ENCODE measurements at places on chromosomes 6 and 20.

GRCh38 chr6:84798257-84798656 is 33.9 kb upstream of the TBX18 start:
- H3K36me3 ChIP-seq: no peaks in the 10 kb centered on the region
- no peak overlapping the region for H3K4me3 ChIP-seq
- no peak for DNase-seq
- no peaks in the 10 kb centered on the region for H3K4me1 ChIP-seq

DNA sequence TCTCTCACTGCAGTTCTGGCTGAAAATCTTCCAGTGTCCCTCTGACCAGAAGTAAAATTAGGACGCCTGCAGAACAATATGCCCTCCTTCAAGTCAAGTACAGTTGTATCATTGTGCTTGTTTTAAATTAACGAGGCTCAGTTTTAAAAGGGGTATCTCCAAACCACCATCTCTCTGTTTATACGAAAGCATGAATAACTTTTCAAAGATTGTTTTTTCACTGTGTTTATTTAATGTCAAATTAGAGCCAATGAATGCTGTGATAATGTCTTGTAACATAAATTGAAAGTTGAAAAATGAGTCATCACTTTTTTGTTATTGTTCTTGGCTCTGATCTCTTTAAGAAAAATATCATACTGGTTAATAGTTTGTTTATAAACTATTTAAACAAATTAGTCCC is 230.7 kb upstream of the THEMIS start:
- no peak overlapping the region for H3K4me3 ChIP-seq
- H3K4me1 ChIP-seq: no peaks in the 10 kb centered on the region
- H3K36me3 ChIP-seq: no peaks in the 10 kb centered on the region
- no peaks in the 10 kb centered on the region for H3K27me3 ChIP-seq

- H3K36me3 ChIP-seq: no peaks in the 10 kb centered on the region
- peaks cover 35% of the 10 kb centered on the region for H3K4me1 ChIP-seq
- peak overlapping the region; percentile 88 for H3K27ac ChIP-seq
- H3K27me3 ChIP-seq: no peaks in the 10 kb centered on the region
Observed at GRCh38 chr6:10520468-10520867, 683 bp upstream of the GCNT2 start.

GRCh38 chr6:169246445-169246844 is 7.2 kb downstream of the THBS2 start:
- H3K36me3 ChIP-seq: peaks cover 9% of the 10 kb centered on the region
- no peaks in the 10 kb centered on the region for H3K4me1 ChIP-seq
- H3K27me3 ChIP-seq: peaks cover 10% of the 10 kb centered on the region
- DNase-seq: no peak
- no peak overlapping the region for H3K4me3 ChIP-seq

DNA sequence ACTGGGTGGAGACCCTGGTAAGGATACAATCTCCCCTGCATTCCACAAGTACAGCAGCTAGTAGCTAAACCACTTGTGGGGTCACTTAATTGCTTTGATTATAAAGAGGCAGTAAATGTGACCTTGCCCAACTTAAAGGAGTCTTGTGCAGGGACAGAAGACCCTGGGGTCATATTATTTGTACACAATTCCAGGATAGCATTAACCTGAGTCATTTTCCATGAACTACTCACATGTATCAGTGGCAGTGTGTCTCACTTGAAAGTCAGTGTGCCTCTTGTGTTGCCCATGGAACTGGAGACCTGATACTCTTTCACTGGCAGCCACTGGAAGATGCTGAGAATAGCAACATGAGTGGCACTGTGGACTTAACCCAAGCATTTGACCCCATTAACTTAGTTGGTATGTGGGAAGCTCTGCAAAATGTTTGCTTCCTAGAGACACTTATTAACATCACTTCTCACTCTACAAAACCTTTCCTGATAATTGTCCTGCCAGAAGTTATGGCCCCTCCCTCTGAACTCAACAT is 28.9 kb downstream of the CLIC5 start:
- no peak overlapping the region for H3K27ac ChIP-seq
- no peak for DNase-seq
- H3K4me1 ChIP-seq: peaks cover 4% of the 10 kb centered on the region
- no peak overlapping the region for H3K4me3 ChIP-seq

GRCh38 chr20:12053353-12053752 is 135.7 kb downstream of the BTBD3 start:
- H3K4me1 ChIP-seq: peaks cover 15% of the 10 kb centered on the region
- no peak overlapping the region for H3K4me3 ChIP-seq
- H3K36me3 ChIP-seq: no peaks in the 10 kb centered on the region
- H3K27ac ChIP-seq: peak overlapping the region; percentile 97
- H3K27me3 ChIP-seq: no peaks in the 10 kb centered on the region
- DNase-seq: peak; percentile 11
